ENCODE measurements at places on chromosomes 11 and 22. TPM values are rescaled to one million over a fixed set of nuclear protein-coding genes. Genes with fewer than 3 reads are reported as not detected.

DNA sequence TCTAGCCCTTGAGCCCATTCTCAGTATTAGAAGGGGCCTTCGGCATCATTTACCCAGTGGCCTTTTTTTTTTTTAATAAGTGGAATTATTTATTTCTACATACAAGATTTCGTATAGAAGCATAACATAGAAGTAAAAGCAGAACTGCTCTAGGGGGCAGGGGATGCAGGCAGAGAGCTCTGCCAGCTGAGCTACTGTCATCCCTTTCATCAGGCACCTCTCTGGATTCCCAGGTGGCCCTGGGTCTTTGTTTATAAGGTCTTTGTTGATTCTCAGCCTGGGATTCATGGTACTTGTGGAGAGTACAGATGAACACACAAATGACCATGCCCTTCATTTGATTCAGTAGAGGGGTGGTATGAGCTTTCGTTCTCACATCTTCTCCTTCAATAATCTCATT is 66.4 kb downstream of the GAB2 start:
- DNase-seq = no peak

DNA sequence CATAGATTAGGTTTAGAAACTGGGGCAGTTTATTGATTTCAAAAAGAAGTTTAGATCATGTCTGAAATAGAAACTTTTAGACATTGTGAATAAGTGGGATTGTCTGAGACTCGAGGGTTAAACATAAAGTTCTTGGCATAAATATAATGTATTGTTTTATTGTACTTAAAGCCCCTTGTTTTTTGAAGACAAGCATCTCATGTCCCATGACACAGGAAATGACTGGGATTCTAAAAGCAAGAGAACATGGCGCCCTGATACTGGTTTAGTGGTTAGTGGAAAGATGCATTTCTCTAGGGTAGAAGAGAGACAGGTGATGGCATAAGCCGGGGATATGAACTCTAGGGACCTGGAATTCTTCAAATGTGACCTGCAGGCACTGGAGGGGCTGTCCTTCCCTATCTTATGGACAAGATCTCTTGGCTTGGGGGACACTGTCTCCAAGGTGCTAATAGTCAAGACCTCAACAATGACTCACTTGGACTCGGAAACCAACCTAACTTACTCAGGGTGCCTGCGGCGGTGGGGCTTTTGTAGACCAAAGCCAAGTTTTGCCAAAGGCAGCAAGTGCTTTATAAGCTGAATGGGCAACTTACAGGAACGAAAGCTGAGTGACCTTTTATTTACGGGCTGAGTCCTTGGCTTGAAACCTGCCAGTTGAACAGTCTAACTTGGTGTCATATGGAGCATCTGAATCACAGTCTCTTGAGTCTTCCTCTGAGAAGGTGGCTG is 48.2 kb downstream of the UBASH3B start:
- DNase-seq = no peak

GRCh38 chr11:130223291-130223971 is 63.8 kb downstream of the ST14 start:
- no peak for DNase-seq

Gene SPA17
- total RNA-seq = 170 TPM

Gene BACE1-AS
- total RNA-seq = 17.9 TPM

Gene OR5P2
- 0.62 TPM for total RNA-seq

Gene RFPL2
- total RNA-seq = not detected

Gene FGF4
- 2.8 TPM for total RNA-seq

All from testis (tissue), 5 donors.